ENCODE measurements at places on chromosomes 3 and 15. TPM values are rescaled to one million over a fixed set of nuclear protein-coding genes. Genes with fewer than 3 reads are reported as not detected.

GRCh38 chr3:188385295-188385694, 231.3 kb downstream of the LPP start:
- no peaks in the 10 kb centered on the region for H3K27me3 ChIP-seq
- H3K27ac ChIP-seq: no peak overlapping the region
- no peak for DNase-seq
- no peaks in the 10 kb centered on the region for H3K36me3 ChIP-seq
- H3K4me3 ChIP-seq: no peak overlapping the region
- H3K4me1 ChIP-seq: peaks cover 24% of the 10 kb centered on the region

DNA sequence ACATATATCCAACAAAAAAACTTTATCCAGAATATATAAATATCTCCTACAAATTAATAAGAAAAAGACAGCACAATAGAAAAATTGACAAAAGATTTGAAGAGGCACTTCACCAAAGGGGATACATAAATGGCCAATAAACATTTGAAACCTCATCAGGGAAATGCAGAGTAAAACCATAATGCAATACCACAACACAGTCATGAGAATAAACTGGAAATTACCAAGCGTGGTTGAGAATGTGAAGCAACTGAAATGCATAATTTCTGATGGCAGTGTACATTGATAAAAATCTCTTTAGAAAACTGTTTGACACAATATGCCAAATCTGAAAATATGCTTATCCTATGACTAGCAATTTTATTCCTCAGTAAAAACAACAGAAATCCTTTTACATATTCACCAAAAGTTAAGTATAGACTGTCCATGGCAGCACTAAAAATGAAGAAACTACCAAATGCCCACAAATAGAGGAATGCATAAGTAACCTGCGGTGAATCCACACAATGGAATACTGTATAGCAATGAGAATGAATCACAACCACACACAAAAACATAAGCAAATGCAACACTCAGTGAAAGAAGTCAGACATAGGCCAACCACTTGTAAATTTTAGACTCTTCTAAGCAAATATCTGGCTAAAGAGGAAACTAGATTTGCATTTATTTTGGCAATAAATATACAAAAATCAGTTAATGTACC, 7.9 kb downstream of the LYZL4 start:
- no peak overlapping the region for H3K4me3 ChIP-seq
- no peak overlapping the region for H3K27ac ChIP-seq
- peaks cover 1% of the 10 kb centered on the region for H3K27me3 ChIP-seq

DNA sequence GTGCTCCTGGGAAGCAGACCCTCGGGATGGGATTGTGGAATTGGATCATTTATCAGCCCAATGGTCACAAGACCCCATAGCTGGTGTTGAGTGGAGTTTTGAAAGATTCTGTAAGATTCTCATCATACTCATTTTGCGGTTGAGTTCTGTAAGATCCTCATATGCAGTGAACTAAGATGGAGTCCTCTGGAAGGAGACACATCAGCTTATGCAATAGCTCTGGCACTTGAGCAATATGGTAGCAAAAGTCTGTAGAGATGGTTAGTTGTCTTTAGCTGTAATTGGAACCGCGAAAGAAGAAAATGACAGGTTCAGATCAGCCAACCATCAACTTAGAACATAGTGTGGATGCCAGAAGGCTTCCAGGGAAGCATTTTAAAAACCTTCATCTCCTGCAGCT, 184.5 kb upstream of the TSC22D2 start:
- no peak for DNase-seq
- no peaks in the 10 kb centered on the region for H3K36me3 ChIP-seq
- H3K4me3 ChIP-seq: no peak overlapping the region
- peaks cover 6% of the 10 kb centered on the region for H3K27me3 ChIP-seq
- H3K4me1 ChIP-seq: no peaks in the 10 kb centered on the region

- H3K27ac ChIP-seq: no peak overlapping the region
- no peak for DNase-seq
- H3K36me3 ChIP-seq: no peaks in the 10 kb centered on the region
- H3K4me1 ChIP-seq: peaks cover 5% of the 10 kb centered on the region
- no peaks in the 10 kb centered on the region for H3K27me3 ChIP-seq
Observed at GRCh38 chr3:125069968-125070745, 14.4 kb upstream of the HEG1 start.

NR1I2 gene
- not detected for polyA plus RNA-seq

- H3K36me3 ChIP-seq: no peaks in the 10 kb centered on the region
- no peak overlapping the region for H3K4me3 ChIP-seq
- no peaks in the 10 kb centered on the region for H3K4me1 ChIP-seq
- no peak for DNase-seq
Observed at GRCh38 chr3:70550723-70551319, 238.4 kb upstream of the MDFIC2 start.

- no peak for DNase-seq
- no peaks in the 10 kb centered on the region for H3K4me1 ChIP-seq
- peaks cover 5% of the 10 kb centered on the region for H3K36me3 ChIP-seq
- H3K27me3 ChIP-seq: no peaks in the 10 kb centered on the region
- no peak overlapping the region for H3K4me3 ChIP-seq
- no peak overlapping the region for H3K27ac ChIP-seq
Observed at GRCh38 chr15:84599906-84600305, 903 bp upstream of the ZSCAN2 start.

GRCh38 chr15:56987286-56987685, 68.8 kb downstream of the TCF12 start:
- H3K36me3 ChIP-seq: no peaks in the 10 kb centered on the region
- no peak overlapping the region for H3K27ac ChIP-seq
- peaks cover 17% of the 10 kb centered on the region for H3K4me1 ChIP-seq
- no peak for DNase-seq
- no peaks in the 10 kb centered on the region for H3K27me3 ChIP-seq

GRCh38 chr3:160378331-160379109, 20.5 kb downstream of the IFT80 start:
- no peaks in the 10 kb centered on the region for H3K27me3 ChIP-seq
- no peak overlapping the region for H3K27ac ChIP-seq
- DNase-seq: no peak
- no peaks in the 10 kb centered on the region for H3K4me1 ChIP-seq

KIF23 gene
- 28.2 TPM for polyA plus RNA-seq

ALDH1A3 gene
- 218 TPM for polyA plus RNA-seq

RMDN3 gene
- 22.2 TPM for polyA plus RNA-seq

CNTN6 gene
- not detected for polyA plus RNA-seq

- H3K27ac ChIP-seq: no peak overlapping the region
- H3K36me3 ChIP-seq: no peaks in the 10 kb centered on the region
- H3K4me3 ChIP-seq: no peak overlapping the region
- no peak for DNase-seq
Observed at GRCh38 chr3:132898141-132898540, 140.1 kb upstream of the TMEM108 start.

- peaks cover 8% of the 10 kb centered on the region for H3K36me3 ChIP-seq
- no peak overlapping the region for H3K4me3 ChIP-seq
- H3K4me1 ChIP-seq: peaks cover 10% of the 10 kb centered on the region
- DNase-seq: no peak
- H3K27me3 ChIP-seq: no peaks in the 10 kb centered on the region
Observed at GRCh38 chr3:14472471-14473351, 67.4 kb downstream of the GRIP2 start.

DNA sequence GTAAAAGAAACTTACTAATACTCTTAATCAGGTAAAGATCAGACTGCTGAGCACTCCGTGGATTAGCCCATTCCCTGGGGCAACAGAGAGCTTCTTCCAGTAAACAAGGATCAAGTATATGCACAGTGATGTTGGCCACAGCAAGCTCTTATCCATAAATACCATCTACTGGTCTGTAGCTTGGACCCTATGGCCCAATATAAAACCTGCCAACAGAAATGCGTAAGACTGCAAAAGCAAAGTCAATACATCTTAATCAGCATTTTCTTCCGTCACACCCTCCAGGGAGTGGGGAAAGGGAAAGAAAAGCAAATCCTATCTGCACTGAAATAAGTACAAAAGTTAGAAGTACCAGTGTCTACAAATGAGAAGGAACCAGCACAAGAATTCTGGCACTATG, 1082.1 kb downstream of the ZPLD1 start:
- H3K4me1 ChIP-seq: no peaks in the 10 kb centered on the region
- no peak overlapping the region for H3K27ac ChIP-seq
- DNase-seq: no peak
- H3K4me3 ChIP-seq: no peak overlapping the region
- H3K27me3 ChIP-seq: no peaks in the 10 kb centered on the region

DNA sequence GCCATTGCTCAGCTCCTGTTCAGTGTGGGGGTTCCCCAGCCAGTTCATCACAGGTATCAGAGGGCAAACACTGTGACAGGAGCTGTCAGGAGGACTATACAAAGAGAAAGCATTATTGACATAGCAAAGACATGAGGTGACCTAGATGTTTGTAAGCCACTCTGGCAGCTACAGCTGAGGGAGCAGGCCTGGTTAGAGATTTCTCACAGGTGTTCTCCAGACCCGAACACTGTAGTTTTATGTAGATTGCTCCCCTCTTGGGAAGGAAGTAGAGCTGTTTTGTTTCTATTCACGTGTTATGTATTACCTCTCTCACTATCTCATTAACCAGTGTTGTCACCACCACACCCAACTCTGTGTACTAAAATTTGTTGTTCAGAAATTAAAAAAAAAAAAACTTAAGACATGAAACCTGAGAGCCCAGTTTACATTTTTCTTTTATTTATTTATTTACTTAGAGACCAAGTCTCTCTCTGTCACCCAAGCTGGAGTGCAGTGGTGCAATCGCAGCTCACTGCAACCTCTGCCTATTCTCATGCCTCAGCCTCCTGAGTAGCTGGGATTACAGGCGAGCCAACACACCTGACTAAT, 123.7 kb downstream of the RBPMS2 start:
- H3K4me1 ChIP-seq: no peaks in the 10 kb centered on the region
- H3K27me3 ChIP-seq: no peaks in the 10 kb centered on the region
- no peak overlapping the region for H3K27ac ChIP-seq
- no peak overlapping the region for H3K4me3 ChIP-seq
- H3K36me3 ChIP-seq: no peaks in the 10 kb centered on the region
- DNase-seq: no peak

CADPS gene
- not detected for polyA plus RNA-seq

GRCh38 chr3:180700941-180701340, 21.7 kb upstream of the CCDC39 start:
- no peaks in the 10 kb centered on the region for H3K36me3 ChIP-seq
- H3K4me3 ChIP-seq: no peak overlapping the region
- DNase-seq: no peak
- H3K4me1 ChIP-seq: no peaks in the 10 kb centered on the region
- no peaks in the 10 kb centered on the region for H3K27me3 ChIP-seq
- H3K27ac ChIP-seq: no peak overlapping the region

GRCh38 chr3:50472958-50473357, 30.5 kb downstream of the CACNA2D2 start:
- no peaks in the 10 kb centered on the region for H3K36me3 ChIP-seq
- no peak overlapping the region for H3K4me3 ChIP-seq
- H3K27me3 ChIP-seq: peaks cover 25% of the 10 kb centered on the region

GRCh38 chr3:196650740-196651311, 11.3 kb downstream of the NRROS start:
- H3K4me3 ChIP-seq: no peak overlapping the region
- no peak for DNase-seq
- H3K27me3 ChIP-seq: peaks cover under 1% of the 10 kb centered on the region
- peaks cover 8% of the 10 kb centered on the region for H3K4me1 ChIP-seq

GRCh38 chr15:65986416-65986815, 117.1 kb downstream of the RAB11A start:
- peaks cover 4% of the 10 kb centered on the region for H3K4me1 ChIP-seq
- no peak for DNase-seq
- H3K4me3 ChIP-seq: no peak overlapping the region
- no peaks in the 10 kb centered on the region for H3K36me3 ChIP-seq
- H3K27ac ChIP-seq: no peak overlapping the region
- peaks cover 31% of the 10 kb centered on the region for H3K27me3 ChIP-seq

- no peaks in the 10 kb centered on the region for H3K36me3 ChIP-seq
- DNase-seq: no peak
- H3K27me3 ChIP-seq: peaks cover 50% of the 10 kb centered on the region
- peaks cover 6% of the 10 kb centered on the region for H3K4me1 ChIP-seq
Observed at GRCh38 chr15:74368121-74368520, 675 bp upstream of the CYP11A1 start.

- H3K27ac ChIP-seq: no peak overlapping the region
- H3K36me3 ChIP-seq: no peaks in the 10 kb centered on the region
- DNase-seq: peak; percentile 25
- no peaks in the 10 kb centered on the region for H3K27me3 ChIP-seq
Observed at GRCh38 chr3:172673210-172673679, 37.6 kb downstream of the NCEH1 start.

- no peaks in the 10 kb centered on the region for H3K36me3 ChIP-seq
- H3K27ac ChIP-seq: no peak overlapping the region
- DNase-seq: no peak
- H3K4me1 ChIP-seq: peaks cover 3% of the 10 kb centered on the region
- no peak overlapping the region for H3K4me3 ChIP-seq
Observed at GRCh38 chr3:29171043-29171990, 109.6 kb upstream of the RBMS3 start.

GPR156 gene
- polyA plus RNA-seq: 0.08 TPM

DNA sequence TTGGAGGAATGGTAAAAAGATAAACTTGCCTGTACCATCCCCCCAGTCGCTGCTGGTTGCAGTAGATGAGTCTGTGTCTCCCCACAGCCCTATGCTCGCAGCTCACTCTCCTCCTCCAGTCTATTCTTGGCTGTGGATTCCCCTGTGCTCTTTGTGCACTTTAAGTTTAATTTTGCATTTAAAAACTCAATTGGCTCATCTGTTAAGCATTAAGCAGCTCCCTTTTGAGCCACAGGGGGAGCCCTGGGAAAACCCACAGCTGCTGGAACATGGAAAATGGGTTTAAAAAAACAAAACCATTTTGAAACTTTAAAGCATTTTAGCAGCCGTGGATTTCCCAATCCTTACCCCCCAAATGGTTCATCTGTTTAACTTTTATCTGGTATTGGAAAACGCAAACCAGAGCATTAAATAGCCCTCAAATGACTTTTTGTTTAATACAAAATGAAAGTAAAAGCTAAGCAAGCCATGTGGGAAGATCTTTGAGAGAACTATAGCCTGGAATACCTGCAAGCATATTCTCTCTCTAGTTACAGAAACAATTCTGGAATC, 536.9 kb downstream of the ZIC1 start:
- H3K27me3 ChIP-seq: no peaks in the 10 kb centered on the region
- H3K4me1 ChIP-seq: peaks cover 8% of the 10 kb centered on the region
- H3K4me3 ChIP-seq: peak overlapping the region; percentile 61

GP5 gene
- 0.02 TPM for polyA plus RNA-seq

- peaks cover 15% of the 10 kb centered on the region for H3K36me3 ChIP-seq
- H3K27ac ChIP-seq: no peak overlapping the region
Observed at GRCh38 chr3:49529567-49529966, 24.7 kb upstream of the BSN start.

DNA sequence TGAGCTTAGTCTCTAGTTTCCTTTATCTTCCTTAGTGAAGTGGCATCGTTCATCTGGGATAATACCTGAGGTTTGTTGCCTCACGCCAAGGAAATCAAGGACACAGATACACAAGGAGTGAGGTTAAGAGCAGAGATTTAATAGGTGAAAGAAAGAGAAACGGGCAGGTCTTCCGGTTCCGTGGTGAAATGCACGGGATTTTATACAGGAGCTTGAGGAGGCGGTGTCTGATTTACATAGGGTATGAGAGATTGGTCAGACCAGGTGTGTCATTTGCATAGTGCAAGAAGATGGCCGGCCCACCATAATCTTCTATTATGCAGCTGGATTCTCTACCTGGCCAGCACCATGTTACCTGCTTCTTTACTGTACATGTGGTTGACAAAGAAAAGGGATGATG, 17.2 kb downstream of the ARRDC4 start:
- H3K27me3 ChIP-seq: no peaks in the 10 kb centered on the region
- no peak for DNase-seq
- H3K4me1 ChIP-seq: peaks cover 25% of the 10 kb centered on the region
- peak overlapping the region; percentile 4 for H3K4me3 ChIP-seq
- no peaks in the 10 kb centered on the region for H3K36me3 ChIP-seq
- peak overlapping the region; percentile 80 for H3K27ac ChIP-seq
